ENCODE measurements at places on chromosomes 4 and X.

DNA sequence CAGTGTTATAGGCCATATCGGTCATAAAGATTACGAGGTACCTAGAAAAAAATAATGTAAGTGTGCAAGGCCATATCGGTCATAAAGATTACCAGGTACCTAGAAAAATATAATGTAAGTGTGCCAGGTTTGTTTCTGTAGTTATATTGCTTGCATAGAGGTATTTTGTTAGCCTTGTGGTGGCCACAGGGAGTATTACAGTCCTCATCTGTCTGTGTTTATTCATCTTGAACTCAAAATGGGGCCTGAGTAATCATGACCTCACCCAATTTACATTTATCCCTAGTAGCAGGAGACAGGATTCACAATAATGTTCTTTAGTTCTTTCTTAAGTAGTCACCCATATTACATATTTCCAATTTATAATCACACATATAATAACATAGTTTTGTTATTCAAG, 459.7 kb downstream of the MID1IP1 start:
- DNase-seq = peak; percentile 1

- DNase-seq = no peak
Measured at GRCh38 chrX:132648895-132649294, 160.1 kb upstream of the MBNL3 start.

DNA sequence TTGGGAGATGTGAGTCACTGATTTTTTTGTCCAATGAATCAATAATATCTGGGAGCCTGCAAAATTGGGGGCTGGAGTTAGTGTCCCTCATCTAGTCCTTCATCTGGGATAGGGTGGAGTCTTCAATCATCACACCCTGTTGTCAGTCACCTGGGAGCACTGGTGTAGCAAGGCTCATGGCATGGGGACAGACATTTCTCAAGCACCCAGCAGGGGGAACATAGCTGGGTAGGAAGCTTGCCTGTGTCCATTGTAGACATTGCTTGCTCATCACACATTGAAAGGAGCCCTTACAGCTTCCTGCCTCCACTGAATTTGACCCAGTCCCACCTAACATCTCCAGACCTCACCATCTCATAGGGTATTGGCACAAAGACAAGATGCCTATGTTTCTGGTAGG, 61.2 kb downstream of the SEL1L3 start:
- DNase-seq = no peak

DNA sequence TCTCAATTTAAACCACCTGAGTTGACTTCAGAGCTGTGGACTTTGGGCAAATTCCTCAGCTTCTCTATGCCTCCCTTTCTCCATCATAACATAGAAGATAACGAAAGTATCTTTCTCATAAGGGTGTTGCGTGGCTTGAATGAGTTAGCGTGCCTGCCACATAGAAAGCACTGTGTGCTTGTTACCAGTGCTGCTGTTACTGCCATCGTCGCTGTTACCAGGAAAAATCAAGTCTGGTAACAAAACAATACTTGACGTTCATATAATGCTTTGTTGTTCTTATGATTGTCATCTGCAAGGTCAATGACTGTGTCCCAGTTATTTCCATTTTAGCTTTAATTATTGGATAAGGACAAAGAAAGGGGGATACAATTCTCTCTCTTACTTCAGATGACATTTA, 64.4 kb downstream of the DDX60L start:
- no peak for DNase-seq

DNA sequence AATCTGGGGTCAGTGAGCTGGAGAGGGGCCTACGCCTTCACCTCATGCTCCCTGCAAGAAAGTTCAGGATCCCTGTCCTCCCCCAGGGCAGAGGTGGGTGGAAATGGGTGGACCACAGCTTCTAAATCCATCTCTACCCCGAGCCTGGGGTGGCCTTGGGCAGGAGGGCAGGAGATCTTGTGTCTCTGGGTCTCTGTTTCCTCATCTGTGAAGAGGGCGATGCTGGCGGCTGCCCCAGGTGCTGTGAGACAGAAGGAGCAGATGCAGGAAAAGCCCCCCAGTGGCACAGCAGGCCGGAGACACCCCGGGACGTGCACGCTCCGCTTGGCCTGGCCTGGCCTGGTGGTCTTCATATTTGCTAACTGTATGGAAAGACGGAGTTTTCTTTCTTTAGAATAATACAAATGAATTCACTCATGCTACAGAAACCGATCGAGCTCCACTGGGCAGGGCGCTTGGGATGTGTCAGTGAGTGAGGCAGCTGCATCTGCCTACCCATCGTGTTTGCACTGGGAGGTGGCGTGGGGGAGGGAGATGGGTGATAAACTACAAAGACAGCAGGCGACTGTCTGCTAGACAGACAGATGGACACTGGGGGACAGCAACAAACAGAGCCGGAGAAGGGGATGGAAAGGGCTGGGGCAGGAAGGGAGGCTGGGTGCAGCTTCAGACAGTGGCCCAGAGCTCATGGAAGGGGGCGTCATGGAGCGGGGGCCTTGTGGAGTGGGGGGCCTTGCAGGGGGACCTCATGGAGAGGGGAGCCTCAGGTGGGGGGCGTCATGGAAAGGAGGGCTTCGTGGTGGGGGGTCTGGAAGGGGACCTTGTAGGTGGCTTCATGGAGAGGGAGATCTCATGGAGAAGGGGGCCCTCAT, 136.2 kb downstream of the CPZ start:
- no peak for DNase-seq

- DNase-seq = no peak
Measured at GRCh38 chr4:139839403-139840031, 173.9 kb downstream of the MGST2 start.

DNA sequence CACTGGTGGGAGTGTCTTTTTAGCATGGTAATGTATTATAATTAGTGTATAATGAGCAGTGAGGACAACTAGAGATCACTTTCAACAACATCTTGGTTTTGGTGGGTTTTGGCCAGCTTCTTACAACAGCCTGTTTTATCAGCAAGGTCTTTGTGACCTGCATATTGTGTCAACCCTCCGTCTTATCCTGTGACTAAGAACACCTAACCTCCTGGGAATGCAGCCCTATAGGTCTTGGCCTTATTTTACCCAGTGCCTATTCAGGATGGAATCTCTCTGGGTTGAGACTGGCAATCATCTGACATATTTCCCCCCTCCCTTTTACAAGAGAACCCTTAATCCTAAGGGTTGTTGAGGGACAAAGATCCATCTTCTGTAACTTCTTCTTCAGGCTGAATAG, 21.9 kb upstream of the ADH4 start:
- no peak for DNase-seq

- peak; percentile 30 for DNase-seq
Measured at GRCh38 chr4:173192375-173193162, 24.0 kb downstream of the GALNT7 start.

DNA sequence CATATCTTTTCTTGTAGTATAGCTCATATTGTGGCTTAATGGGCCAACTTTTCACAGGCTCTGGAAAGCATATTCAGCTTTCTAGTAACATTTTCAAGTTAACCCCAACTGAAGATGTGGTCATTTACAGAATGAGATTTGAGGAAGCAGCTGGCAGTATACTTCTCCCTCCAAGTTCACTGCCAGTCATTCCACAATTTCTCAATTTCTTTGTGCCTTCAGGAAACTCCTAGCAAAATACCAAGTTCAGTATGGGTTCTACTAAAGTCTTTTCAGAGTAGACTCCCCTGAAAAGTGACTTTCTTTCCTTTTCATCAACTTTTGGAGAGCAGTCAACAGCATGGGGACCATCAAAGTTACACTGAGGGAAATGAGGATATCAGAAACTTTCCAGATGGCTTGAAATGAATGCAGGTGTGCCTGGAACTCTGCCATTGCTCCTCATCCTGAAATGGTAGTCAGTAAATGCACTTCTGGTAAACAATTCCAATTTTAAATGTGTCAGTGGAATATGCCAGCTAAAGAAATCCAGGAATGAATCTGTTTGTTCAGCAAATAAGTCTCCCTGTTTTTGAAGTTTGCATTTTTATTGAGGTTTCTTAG, 81.5 kb upstream of the TEX13D start:
- no peak for DNase-seq

GRCh38 chrX:154516656-154517100, 646 bp upstream of the FAM3A start:
- DNase-seq = peak; percentile 68

DNA sequence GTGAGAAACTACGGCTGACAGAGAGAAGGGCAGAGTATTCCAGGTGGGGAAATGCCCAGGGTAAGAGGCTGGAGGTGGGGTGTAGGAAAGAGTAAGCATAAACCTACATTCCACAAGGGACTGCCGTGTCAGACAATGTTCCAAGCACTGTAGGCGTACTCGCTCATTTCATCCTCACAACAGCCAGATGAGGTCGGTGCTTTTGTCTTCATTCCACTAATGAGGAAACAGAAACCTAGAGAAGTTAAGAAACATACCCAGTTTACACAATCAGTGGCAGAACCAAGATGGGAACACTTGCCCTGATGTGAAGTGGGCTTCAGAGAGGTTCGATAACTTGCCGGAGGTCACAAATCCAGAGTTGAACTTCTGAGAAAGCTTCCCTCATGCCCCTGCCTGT, 4.6 kb downstream of the SASH3 start:
- peak; percentile 36 for DNase-seq

DNA sequence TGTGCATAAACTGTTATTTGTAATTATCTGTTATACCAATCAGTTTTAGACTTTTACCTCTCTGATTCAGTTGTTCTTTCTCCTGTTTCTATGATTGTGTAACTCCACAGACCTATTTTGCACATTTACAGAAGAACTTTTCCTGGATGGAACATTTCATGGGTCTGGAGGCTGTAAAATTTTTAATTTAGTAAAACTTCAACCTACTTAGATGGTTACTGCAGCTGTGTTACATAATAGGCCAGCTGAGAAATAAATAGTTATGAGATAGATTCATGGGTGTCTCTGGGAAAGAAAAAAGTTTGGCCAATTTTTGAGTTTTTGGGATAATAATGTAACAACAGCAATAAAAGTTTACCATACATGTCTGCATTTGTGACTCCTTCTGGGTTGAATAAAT, 253.5 kb downstream of the ARHGAP24 start:
- DNase-seq = no peak

GRCh38 chr4:102454981-102455685, 46.0 kb upstream of the NFKB1 start:
- no peak for DNase-seq

DNA sequence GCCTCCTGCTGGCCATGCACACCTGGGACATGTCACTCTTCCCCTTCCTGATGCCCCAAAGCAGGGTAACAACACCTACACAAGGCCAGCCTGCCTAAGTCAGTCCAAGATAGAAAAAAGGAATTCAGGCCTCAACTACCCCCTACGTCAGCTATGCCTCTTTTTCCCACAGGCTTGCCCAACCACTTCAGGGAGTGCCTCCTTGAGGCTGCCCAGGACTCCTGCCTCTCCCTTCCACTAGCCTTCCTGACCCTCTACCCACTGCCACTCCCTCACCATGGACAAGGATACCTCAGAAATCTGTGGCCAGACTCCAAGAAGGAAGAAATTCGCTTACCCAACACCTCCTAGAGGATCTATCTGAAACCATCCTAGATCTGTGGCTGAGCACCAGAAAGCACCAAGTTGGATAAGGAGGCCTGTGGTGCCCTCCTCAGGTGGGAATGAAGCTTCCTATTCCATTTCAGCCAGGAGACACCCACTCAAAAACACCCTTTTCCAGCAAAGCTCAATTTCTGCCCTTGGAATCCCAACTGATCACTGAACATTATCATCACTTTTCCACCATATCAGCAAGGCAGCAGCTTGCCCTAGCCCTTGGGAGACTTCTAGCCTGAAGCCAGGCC, 1.8 kb downstream of the KDM5C start:
- no peak for DNase-seq

GRCh38 chrX:116499780-116500179, 37.0 kb upstream of the CT83 start:
- peak; percentile 0 for DNase-seq

- no peak for DNase-seq
Measured at GRCh38 chr4:129515356-129515755, 419.4 kb downstream of the C4orf33 start.

DNA sequence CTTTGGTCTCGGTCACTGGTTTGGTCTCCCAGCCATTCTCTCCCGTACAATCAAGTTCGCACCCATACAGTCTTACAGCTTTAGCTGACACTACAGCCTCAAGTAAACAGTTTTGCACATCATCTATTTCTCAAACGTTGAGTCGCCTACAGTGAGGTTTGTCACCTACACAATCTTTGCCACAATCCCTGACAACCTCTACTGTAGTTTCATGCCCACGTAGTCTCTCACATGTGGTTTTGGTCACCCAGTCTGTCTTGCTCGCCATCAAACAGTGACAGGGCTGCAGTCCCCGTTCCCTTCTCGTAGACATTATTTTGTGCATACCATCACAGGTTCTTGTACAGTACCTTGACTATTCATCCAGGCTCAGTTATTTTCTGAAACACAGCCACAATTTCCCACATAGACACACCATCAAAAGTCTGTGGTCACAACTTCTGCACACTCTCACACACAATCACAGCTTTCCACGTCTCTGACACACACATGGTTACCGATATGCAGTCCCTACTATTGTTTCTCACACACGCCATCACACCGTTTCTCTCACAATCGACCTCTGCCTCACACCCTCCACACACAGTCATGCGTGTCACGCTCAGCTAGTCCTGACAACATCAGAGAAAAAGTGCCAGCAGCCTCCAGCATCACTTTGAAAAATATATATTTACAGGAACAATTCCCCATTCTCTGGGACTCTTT, 5.3 kb upstream of the CFP start:
- no peak for DNase-seq

GRCh38 chr4:80852061-80852460, 178.4 kb upstream of the BMP3 start:
- DNase-seq = no peak

DNA sequence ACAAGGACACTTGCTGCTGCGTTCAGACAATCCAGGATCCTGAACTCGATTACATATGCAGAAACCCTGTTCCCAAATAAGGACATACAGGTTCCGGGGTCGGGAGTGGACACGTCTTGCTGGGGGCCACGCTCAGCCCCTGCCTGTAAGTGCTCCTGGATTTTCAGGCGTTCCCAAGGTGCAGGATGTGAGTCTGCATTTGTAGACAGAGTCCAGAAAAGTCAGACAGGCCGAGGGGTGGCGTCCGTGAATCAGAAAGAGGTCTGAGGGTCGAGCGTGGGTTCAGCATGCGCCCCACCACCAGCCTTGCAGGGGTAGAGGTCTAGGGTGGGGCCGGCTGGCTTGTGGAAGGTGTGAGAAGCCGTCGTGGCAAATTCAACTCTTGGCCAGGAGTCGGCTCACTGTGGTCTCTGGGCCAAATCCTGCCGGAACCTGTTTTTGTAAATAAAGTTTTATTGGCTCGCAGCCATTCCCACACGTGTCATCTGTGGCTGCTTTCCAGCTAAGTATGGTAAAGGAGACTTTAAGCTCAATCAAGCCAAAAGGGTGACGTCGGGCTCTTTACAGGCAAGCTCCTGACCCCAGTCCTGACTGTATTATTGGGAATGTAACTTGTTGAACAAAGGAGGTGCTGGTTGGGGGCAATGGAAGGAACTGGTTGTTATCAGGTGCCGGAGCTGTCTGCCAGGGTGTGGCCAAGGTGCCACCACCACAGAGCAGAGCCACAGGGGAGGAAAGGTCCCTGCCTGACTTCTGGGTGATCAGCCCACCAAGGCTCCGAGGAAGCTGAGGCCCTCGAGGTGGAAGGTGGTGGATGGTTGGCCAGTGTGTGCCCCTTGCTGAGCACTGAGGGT, 7.4 kb downstream of the DOK7 start:
- no peak for DNase-seq

DNA sequence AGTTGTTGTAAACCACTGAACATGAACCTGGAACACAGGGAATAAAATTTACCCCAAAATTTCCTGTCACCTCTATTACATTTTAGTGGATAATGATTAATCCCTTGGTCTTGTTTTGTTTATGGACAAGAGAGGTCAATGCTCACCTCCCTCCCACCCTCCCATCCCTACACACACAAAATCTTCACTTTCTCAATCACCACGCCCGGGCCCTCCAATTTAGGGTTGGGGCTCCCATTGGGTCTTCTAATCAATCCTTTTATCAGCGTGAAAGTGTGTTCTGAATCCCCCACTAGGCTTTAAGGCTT, 23.1 kb downstream of the ABCG2 start:
- no peak for DNase-seq
